ENCODE measurements at places on chromosomes 1 and 21.

DNA sequence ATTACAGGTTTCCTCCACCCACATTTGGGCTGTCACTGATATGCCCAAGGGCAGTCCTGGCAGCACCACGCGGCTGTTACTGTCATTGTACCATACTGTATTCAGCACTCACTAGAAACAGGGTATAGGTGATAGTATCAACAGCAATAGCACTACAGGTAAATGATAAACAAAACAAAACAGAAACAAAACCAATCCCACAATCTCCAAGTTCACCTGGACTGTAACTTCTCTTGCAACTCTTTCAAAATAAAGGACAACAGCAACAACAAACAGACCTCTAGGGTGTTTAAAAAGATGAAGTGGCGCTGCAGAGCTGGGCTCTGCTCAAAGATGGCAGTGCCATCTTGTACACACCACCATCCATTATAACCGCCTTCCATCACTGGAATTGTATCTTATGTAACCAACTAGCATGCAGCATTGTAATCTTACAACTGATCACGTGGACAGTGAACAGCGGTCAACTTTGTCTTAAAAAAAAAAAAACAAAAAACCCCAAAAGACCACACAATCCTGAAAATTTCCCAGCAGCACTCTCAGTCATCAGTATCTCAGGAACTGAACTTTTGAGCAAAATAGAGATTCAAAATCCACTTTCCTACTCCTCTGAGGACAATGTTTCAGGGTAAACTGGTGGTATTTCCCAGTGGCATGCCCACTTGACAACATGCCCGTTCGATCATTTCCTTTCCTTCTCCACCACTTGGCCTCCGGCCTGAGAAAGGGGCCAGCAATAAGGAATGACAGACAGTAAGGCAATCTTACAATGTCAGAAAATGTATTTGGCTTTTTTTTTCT, 3.8 kb downstream of the IRF2BP2 start:
- peak; percentile 80 for DNase-seq

DNA sequence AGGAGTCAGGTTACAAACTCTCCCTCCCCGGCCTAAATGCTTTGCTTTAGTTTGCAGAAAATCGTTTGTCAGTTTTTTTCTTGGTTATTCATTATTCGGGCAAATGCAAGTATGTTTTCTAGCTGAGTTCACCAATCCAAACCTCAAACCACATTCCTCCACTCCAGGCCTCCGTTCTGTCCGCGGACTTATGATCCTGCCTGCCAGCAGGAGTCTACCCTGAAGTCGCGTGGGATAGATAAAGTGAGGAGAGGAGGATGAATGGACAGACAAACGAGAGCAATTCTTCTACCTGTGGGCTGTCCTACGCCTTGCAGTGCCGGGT, 1.3 kb downstream of the ADAMTS1 start:
- DNase-seq, result no peak

GRCh38 chr1:159015440-159015909, 5.8 kb downstream of the IFI16 start:
- peak; percentile 11 for DNase-seq

DNA sequence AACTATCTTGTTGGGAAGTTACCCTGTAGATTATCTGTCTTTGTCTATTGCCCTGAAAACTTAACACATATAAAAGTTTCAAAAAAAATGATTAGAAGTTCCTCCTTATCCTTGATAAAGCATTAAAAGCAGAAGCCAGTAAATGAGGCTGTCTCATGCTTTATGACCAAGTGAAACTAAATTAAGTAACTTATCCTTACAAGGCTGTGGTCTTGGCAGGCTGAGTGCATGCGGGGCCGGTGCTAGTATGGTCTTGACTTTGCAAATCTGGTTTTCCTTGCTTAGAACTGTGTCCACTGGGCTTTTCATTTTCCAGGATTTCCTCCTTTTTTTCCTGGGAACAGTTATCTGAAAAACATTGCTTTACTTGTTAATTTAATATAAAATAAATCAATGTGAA, 43.1 kb downstream of the PCNX2 start:
- DNase-seq, result no peak

DNA sequence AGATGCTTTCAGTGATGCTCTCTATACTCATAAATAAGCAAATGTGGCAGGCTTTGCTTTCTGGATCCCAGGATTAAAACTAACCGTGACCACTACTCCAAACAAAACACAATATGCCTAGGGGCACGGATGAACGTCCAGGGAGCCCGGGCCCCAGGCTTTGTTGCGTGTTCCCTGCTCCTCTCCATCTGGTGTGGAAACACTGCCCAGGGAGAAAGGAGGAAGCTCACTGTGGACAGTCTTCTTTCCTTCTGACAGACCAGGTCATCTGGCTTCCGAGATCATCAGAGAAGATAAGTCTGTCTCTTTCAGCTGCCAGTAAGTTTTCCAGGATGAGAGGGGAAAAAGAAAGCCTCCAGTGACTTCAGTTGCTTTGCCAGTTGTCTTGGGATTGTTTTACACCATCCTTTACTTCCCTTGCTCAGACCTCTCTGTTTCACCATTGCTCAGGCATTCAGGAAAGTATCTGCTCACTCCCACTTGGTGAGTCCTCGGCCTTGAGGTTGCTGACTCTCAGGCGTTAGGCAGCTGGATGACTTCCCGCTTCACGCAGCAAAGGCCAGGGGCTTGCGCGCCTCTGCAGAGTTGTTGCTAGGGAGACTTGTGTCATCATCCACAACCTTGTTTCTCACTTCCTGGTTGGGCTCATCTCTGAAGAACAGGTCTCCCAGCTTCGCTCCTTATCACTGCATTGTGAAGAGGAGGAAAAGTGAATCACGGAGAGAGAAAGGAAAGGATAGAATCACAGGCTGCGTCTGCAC, 20.6 kb upstream of the PGD start:
- no peak for DNase-seq

DNA sequence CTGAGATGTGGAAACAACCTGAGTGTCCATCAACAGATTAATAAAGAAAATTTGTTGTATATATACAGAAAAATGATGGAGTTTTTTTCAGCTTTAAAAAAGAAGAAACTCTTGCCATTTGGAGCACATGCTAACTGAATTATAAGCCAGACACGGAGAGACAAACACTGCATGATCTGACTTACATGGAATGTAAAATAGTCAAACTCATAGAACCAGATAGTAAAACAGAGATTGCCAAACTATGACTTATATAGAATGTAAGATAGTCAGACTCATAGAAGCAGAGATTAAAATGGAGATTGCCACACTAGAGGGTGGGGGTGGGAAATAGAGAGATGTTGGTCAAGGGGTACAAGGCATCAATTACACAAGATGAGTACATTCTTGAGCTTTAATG, 1786.6 kb downstream of the PLA2G4A start:
- no peak for DNase-seq

- no peak for DNase-seq
Measured at GRCh38 chr21:26800001-26800400, 45.2 kb downstream of the ADAMTS1 start.

- DNase-seq, result no peak
Measured at GRCh38 chr1:93919780-93920179, 10.6 kb upstream of the GCLM start.

- no peak for DNase-seq
Measured at GRCh38 chr1:121483961-121484424, 299.2 kb downstream of the SRGAP2C start.

DNA sequence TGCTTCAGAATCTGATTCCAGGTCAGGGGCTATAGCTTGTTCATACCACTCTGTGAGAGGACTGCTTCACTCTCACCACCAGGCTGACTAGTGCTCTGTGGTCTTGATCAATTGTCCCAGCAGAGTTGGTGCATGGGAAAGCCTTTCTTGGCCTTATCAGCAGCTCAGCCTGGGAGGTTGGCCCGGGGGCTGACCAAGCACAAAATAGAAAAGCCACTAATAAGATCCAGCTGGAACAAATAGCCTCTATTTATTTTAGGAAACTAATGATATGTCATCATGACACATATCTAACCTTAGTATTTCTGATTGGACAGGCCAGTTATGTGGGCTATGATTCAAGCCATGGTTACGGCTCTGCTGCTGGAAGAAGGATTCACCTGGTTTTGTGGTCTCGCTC, 134.2 kb downstream of the GDAP2 start:
- DNase-seq, result no peak

DNA sequence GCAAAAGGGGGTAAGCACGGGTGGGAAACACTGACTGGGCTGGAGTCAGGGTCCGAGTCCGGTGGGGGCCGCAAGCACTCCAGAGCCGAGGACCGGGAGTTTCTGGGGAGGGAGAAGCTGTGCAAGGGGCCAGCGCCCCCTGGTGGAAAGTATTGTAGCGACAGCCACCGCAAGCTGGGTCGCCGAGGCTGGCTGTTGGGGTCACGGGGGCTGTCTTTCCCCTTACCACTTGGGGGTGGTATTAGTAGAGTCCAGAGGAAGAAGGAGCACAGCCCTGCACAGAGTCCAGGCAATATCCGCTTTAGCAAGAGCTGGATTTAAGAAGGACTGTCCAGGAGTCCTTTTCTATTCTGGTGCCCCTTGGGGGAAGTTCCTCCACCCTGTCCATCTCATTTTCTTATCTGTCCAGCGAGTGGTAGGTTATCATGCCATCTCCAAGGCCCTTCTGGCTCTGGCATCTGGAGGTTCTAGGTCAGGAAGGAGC, 17.9 kb upstream of the ETV3 start:
- peak; percentile 74 for DNase-seq

DNA sequence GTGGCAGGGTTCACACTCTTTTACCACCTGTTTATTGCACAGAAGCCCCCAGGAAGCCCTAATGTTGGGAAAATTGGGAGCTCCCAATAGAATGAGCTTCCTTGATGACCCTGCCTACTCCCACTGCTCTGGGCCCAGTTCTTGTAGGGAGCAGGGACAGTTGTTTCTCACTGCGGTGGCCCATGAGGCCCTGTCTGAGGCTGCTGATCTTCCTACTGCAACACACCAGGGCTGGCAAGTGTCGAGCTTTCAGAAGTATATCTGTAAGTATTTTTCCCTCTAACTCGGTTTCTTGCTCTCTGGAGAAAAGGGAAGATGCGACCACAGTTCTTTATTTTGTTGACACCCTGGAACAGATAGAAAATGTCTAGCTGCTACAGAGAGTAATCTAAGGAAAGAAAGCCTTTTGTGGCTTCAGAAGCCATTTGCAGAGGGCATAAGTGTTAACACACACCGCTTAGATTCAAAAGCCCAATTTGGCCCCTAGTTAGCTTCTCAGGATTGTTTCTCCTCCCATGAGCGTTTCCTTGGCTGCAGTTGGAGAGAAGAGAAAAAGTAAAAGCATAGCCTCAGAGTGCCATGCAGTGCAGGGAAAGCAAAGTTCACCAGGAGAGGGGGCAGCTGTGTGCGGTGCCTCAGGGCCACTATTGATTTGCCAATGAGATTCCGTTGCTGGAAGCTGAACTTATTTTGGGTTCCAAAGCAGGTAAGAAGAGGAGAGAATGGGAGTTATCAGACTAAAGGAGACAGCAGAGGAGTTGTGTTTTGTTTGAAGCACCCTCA, 102.6 kb downstream of the SELENOF start:
- no peak for DNase-seq

- no peak for DNase-seq
Measured at GRCh38 chr1:41919764-41920397, 1.2 kb upstream of the HIVEP3 start.

DNA sequence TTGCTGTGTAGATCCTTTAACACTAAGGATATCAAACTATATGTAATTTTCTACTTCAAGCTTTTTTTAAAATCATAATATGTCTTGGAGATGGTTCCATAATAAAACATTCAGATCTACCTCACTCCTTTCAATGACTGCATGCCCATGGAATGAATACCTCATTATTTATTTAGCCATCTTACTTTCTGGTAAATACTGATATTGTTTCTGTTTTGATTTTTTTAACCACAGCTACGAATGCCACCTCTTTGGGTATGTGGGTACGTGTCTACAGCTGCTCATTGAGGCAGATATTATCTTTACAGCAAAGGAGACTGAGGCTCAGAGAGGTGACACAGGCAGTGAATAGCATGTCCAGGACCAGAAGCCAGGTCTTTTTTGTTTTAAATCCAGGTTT, 215.7 kb downstream of the ST6GALNAC3 start:
- DNase-seq, result no peak

DNA sequence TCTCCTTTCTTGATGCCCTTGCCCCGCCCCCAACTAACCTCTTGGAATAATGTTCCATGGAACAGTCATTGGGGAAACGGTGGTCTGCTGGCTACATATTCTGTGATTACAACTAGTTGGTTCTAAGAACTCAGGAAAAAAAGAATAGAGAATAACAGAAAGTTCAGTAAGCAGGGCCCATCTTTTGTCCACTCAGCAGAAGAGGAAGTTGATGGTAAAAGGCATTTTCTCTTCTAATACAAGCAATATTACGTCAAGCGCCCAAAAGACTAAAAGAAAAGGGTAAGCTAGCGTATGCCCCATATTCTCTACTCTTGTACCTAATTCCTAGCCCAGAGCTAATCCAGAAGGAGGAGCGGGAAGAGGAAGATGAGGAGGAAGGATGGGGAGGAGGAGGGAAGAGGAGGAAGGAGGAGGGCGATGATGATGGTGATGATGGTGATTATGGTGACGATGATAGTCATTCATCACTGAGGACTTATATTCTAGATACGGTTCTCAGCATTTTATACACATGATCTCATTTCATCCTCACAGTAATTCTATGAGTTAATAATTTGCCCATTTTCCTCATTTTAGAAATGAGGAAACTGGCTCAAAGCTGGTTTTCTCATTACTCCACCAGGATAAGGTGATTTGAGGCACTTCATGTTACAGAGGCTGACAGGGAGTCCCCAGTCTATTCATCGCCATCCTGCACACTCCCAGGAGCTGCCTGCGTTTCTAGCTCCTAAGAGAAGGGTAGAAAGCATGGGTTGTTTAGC, 76.6 kb upstream of the EFHD2 start:
- DNase-seq, result no peak

DNA sequence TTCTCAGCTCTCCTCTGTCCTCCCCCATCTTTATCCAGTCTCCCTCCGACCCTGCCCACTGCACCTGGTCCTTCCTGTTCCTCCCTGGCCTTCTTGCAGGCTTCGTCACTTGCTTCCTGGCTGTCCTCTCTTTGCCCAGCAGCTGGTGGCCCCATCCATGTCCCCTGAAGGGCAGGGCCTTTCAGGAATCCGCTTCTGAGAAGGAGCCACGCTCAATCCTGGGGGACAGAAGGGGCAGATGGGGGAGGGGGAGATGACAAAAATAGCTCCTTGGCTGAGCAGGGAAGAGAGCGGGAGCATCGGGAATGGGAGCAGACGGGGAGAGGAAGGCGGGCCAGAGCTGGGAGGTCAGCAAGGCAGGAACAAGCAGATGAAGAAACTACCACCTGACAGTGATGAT, 40.7 kb downstream of the SLC30A1 start:
- no peak for DNase-seq

GRCh38 chr1:110505596-110505995, 13.4 kb downstream of the KCNA10 start:
- no peak for DNase-seq

- DNase-seq, result no peak
Measured at GRCh38 chr1:12565094-12565965, 52.7 kb downstream of the DHRS3 start.

- no peak for DNase-seq
Measured at GRCh38 chr1:112317611-112318062, 78.4 kb upstream of the CTTNBP2NL start.

Measured in HT-29 (cell line).